ENCODE measurements at places on chromosomes 1 and 21.

DNA sequence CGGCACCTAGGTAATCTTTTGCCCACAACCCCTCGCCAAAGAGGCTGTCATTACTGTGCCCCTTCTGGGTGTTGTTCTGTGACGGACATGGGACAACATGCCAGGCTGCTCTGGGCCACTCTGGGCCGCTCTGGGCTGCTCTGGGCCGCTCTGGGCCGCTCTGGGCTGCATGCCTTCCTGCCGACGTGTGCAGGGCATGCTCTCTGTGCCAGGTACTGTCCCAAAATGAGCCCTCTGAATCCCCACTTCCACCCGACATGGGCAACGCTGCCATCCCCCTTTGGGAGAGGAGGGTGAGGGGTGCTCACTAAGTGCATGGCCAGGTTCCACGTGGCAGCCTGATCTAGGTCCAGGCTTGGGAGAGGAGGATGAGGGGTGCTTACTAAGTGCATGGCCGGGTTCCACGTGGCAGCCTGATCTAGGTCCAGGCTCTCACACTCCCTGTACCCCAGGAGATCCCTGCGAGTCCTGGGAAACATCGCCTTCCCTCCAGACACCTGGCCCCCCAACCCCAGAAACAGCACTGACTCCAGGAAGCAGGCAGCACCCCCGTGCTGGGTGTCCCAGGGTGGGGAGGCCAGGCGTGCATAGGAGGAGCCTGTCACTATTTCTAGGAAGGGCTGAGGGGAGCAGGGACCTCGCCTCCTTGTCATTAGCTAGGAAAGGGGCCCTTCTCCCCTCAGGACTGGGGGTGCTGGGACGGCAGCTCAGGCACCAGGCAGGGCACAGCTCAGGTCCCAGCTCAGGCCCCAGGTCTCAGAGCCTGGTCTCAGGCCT, 16.5 kb downstream of the TTC34 start:
- DNase-seq = no peak

GRCh38 chr1:63063367-63063766, 259.0 kb upstream of the FOXD3 start:
- DNase-seq = no peak

DNA sequence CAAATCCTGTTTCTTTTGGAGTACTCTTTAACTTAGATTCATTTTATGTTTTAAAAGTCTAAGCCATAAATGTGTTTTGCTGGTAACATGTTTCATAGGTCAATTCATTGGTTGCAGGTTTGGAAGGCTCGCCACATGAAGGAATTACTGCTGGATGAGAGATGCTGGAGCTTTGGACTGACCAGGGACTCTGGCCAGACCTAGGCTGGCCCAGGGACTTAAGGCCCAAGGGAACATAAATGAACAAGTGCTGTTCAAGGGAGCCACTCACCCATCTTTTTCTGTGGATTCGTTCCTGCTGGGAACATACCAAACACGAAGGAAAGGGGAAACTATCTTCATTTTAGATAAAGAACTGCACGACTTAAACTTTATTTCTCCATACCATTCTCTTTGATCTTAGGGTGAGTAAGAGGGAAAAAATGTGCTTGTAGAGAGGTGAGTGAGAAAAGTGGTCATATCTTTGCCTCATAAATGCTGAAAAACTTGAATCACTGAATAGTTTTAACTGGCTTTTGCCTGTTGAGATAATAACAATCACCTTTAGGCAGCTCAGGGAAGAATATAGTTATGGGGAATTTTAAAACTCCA, 15.3 kb upstream of the SHCBP1L start:
- DNase-seq = no peak

GRCh38 chr1:213295860-213296259, 244.8 kb downstream of the RPS6KC1 start:
- no peak for DNase-seq

GRCh38 chr1:174812016-174812415, 187.7 kb upstream of the CACYBP start:
- DNase-seq = no peak

DNA sequence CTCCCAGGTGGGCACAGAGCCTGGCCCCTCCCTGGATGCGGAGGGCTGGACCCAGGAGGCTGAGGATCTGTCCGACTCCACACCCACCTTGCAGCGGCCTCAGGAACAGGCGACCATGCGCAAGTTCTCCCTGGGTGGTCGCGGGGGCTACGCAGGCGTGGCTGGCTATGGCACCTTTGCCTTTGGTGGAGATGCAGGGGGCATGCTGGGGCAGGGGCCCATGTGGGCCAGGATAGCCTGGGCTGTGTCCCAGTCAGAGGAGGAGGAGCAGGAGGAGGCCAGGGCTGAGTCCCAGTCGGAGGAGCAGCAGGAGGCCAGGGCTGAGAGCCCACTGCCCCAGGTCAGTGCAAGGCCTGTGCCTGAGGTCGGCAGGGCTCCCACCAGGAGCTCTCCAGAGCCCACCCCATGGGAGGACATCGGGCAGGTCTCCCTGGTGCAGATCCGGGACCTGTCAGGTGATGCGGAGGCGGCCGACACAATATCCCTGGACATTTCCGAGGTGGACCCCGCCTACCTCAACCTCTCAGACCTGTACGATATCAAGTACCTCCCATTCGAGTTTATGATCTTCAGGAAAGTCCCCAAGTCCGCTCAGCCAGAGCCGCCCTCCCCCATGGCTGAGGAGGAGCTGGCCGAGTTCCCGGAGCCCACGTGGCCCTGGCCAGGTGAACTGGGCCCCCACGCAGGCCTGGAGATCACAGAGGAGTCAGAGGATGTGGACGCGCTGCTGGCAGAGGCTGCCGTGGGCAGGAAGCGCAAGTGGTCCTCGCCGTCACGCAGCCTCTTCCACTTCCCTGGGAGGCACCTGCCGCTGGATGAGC, 34.2 kb downstream of the TRIM11 start:
- DNase-seq = no peak

DNA sequence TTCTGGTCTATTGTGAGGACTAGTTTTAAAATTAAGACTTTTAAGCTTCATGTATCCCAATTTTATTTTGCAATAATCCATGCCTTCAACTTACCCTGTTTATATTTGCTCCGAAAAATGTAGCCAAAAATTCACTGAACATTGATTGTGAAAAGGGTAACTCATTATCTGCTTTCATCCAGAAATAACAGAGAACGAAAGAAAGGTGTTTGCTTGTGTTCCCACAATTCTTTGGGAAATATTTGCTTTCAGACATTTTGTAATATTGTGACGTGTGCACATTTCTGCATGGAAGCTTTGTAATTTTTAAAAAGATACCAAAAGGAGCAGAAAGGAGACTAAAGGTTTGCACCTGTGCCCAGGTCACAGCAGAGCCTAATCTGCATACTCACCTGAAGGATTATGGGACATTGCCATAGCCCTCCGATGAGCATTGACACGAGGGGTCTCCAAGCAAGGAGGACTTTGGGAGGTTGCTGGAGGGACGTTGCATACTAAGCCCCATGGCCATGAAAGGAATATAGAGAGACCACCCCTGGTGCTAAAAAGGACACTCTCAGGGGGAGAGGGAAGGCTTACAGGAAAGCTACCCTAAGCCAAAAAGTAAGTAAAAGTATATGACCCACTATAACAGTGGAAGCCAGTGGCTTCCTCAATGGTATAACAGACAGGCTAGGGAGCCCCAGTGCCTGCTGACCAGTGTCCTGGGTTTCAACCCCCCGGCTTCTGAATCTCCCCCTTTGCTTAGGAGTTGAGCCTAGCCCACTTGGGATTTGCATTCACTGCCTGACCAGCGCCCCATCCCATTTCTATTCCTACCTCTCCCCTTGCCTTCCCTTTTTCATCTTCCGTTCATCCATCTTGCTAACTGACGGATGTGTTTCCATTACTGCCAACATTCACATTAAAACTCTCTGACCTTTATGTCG, 148.6 kb upstream of the ZC3H12A start:
- DNase-seq = no peak

DNA sequence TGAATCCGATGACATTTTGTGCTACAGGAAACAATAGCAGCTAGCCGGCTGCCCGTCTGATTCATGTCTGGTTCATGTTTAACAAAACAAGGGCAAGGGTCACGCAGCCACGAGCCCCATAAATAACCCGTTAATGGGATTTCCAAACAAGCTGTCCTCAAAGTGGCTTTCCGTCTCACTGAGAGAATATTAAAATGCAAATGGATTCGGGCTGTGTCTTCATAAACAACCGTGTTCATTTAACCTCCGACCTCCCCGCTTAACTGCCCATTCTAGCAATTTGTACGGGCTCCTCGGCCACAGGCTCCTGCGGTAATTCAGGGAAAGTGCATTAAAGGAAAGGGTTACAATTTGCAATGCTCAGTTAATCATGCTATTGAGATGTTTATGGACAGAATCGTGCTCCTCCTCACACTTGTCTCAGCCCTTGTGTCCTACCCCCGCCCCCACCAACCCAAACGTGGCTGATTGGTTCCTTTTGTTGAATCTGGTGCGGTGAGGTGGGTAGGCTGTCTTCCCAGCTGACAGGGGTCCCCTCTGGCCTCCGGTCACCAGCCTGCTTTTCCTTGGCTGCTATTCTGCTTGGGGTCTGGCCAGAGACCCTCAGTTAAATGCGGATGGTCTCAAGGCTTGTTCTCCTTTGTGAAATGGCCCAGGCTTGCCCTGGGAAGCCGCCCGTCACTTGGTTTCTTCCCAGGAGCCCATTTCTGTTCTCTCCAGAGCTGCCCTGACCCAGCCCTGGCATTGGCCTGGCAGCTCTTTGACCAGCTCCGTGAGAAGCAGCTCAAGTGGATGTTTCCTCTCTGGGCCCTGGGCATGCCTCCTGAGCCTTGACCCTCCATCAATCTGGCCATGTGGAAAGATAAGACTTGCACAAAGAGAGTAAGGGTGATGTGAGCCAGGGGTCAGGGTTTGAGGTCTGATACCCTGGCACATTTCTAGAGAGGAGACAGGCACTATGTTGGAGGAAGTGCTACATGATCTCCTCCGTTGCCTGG, 200.7 kb upstream of the POU3F1 start:
- no peak for DNase-seq

DNA sequence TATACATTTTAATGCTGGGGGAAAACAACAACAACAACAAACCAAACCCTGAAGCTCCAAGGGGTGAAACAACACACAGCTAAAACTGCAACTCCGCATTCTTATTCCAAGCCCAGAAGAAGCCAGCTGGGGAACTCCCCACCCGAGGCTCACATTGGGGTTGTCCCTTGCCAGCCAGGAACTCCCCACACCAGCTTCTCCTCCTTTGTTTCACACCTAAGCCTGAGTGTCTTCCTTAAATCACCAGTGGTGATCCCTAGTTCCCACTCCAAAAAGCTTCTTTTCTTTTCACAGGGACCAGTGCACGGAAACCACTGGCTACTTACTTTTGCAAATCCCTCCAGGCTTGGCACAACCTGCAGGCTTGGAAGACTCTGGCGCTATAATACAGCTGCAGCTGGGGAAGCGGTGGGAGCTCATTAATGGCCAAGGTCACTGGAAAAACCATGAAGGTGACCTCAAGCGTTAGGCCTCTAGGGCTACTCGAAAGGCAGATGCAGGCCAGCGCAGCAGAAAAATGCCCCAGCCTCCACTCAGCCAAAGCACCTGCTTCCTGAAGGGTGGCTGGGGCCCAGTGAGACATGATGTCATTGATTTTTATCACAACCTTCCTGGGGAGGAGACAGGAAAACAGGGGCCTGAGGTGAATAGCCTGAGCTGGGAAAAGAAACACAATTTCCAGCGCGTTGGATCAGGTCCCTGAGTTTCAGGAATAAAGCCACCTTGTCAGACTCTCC, 40.1 kb downstream of the TLR5 start:
- no peak for DNase-seq

DNA sequence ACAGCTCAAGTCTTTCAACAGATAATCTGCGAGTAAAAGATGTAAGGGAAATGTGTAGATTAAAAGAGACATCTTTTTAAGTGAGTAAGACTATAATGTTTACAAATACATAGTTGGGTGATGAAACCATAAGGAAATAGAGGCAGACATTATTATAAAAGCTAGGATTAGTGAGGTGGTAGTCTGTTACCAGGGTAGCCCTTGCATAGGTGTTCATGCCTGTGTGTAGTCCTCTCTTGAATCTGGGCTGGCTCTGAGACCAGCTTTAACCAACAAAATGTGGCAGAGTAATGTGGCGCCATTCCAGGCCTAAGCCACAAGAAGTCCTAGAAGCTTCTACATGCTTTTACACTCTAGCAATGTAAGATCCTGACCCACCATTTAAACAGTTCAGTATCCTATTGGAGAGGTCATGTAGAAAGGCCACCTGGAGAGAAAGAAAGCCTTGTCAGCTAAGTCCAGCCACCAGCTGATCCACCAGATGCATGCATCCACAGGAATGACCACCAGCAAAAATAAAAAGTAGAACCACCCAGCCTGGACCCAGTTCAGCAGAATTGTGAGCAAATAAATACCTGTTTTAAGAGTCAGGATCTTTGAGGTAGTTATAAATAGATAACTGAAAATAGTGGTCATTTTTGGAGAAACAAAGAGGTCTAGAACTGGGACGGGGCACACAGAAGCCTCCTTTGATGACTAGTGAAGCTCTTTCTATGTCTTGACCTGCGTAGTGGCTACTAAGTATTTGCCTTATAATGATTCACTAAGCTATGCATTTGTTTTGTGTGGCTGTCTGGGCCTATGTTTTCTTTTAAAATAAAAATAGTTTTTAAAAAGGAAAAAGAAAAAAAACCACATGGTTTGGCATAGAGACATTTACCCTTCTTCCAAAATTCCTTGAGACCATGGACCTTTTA, 8.1 kb downstream of the NIBAN1 start:
- DNase-seq = no peak

DNA sequence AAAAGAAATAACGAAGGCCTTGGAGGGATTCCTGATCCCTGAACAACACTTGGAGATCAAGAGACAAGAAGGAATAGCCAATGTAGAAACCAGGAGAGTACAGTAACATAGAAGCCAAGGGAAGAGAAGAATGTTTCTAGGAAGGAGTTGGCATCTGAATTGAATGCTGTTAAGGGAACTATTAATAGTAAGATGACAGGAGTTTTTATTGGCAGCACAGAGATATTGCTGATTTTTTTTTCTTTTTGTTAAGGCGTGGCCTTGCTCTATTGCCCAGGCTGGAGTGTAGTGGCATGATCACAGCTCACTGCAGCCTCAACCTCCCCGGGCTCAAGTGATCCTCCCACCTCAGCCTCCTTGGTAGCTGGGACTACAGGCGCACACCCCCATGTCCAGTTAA, 9.6 kb upstream of the SFT2D2 start:
- DNase-seq = no peak

DNA sequence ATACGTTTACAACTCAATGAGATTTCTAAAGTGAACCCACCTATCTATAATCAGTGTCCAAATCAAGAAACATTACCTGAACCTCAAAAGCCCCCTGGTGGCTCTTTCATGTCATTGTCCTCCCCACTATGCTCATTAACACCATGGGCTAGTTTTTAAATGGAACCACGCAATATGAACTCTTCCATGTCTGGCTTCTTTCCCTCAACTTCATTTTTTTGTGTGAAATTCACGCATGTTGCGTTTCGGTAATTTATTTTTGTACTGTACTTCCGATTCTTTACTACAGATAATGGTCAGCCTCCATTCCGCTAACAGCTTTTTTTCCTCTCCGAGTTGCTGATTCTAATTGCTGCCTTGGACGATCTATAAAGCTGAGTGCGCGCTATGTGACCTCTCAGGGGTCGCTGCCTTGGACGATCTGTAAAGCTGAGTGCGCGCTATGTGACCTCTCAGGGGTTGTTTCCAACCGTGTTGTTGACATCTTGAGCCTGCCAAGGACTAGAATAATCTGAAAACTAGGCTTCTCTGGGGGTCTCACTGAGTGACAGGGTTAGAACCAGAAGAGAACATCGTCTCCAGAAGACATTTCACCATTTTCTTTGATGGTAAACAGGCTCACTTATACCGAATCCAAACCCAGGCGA, 1.1 kb upstream of the CACYBP start:
- peak; percentile 73 for DNase-seq
